ENCODE measurements at places on chromosomes 1 and 21. TPM values are rescaled to one million over a fixed set of nuclear protein-coding genes. Genes with fewer than 3 reads are reported as not detected.
A peak's percentile ranks its signal among the peaks of the same experiment; 100 is the strongest.

Gene BMP8B
- total RNA-seq = 0.99 TPM

Gene TMEM125
- not detected for total RNA-seq

Gene GPR25
- total RNA-seq = 7.7 TPM

Gene PLA2G2A
- total RNA-seq = not detected

Gene KRTAP22-1
- not detected for total RNA-seq

Gene RXRG
- not detected for total RNA-seq

Gene CD1E
- not detected for total RNA-seq

Gene FCRL1
- total RNA-seq = not detected

Gene LENEP
- 3.1 TPM for total RNA-seq

Gene EPHB2
- 0.36 TPM for total RNA-seq

Gene AMY1C
- not detected for total RNA-seq

- DNase-seq = no peak
Observed at GRCh38 chr1:231827337-231828105, 200.9 kb downstream of the DISC1 start.

GRCh38 chr21:41929248-41929647 lies 24.6 kb downstream of the C2CD2 start:
- DNase-seq = no peak

DNA sequence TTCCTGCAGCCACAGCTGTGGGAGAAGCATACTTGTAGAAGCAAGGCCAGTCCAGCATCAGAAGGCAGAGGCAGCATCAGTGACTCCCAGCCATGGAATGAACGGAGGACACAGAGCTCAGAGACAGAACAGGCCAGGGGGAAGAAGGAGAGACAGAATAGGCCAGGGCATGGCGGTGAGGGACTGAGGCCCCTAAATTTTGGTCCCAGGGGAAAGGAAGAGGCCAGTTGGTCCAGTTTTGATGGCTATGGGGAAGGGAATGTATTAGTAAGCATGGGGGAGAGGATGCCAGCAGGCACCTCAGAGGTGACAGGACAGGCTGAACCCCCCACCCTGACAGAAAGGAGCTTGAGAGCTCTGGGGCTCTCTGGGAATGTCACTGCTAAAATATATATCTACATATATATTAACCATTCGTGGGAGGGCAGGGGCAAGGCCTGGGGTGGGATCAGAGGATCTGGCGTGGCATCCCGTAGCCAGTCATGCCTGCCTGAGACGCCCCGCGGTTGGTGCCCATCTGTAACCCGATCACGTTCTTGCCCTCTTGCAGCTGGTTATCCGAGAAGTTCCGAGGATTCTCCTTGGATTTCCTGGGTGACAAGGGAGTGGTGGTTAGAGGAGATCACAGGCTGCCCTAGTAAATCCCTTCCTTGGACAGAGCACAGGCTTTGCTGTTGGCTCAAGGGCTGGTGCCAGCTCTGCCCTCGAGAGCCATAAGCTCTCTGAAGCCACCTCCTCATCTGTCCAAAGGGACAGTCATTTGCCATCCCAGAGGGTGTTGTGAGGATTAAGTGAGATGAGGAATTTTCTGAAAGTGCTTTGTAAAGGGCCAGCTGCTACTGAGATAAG lies 6.7 kb downstream of the TAGLN2 start:
- no peak for DNase-seq

- DNase-seq = no peak
Observed at GRCh38 chr1:117174851-117175250, 35.9 kb downstream of the VTCN1 start.

- DNase-seq = no peak
Observed at GRCh38 chr1:147246044-147246690, 3.7 kb downstream of the CHD1L start.

DNA sequence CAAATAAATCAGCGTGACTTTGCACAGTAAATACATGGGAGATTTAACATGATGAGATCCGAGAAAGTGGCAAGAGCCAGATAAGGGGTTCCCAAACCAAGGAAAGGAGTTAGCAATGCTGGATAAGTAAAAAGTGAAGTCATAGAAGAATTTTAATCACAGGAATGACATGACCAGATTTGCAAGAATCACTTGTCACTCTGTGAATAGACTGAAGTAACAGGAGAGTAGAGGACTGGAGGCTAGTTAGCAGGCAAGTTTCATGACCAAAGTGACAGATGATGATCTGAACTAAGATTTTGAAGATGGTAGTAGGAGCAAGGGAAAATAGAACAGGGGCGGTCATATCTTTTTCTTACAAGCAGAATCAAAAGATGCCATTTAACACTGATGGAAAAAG lies 8.4 kb downstream of the CFH start:
- no peak for DNase-seq

DNA sequence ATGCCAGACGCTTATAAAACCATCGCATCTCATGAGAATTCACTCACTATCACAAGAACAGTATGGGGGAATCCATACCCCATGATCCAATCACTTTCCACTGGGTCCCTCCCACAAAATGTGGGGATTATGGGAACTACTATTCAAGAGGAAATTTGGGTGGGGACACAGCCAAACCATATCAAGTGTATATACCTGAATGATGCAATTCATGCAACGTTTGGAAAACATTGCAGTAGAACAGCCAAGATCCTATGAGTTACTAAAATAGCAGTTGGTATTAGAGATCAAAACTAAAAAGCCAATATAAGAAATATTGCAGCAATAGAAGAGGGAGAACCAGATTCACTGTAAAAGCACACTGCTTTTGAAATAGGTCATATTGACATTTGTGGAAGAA lies 1543.9 kb upstream of the B3GALT2 start:
- no peak for DNase-seq

DNA sequence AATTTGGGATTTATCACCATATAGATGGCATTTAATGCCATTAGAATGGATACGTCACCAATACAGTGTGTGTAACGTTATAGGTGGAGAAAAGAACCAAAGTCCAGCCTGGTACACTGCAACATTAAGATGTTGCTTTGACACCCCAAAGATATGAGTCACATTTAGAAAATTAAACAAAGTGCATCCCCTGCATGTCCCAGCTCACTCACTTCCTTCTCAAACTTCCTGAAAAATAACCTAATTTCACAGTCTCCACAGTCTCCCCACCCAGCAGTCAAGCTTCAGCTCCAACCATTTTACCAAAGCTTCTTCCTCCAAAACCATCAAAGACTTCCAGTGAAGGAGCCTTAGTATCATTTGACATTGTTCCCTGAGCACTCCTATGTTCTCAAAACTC lies 111.9 kb downstream of the OMA1 start:
- no peak for DNase-seq

DNA sequence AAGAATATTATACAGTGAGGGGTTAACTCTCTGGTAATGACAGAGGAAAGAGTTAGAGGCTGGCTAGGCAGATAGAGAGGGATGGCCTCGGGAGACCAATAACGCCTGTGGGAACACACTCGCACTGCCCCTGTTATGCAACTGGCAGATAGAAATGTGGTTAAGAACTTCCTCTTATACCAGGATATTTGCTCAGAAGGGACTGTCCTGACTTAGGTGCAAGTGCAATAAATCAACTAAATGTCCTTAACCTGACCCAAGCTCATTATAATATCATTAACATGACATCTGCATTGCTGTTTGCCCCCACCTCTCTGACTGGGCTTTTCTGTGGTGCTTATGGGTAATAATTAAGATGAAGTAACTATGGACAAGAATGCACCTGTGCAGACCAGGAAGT lies 1518.0 kb downstream of the NCAM2 start:
- DNase-seq = no peak

GRCh38 chr1:170874671-170875070 lies 60.7 kb upstream of the MROH9 start:
- DNase-seq = no peak

GRCh38 chr1:162538815-162539431 lies 22.6 kb upstream of the UAP1 start:
- no peak for DNase-seq

GRCh38 chr1:2323451-2323974 lies 67.8 kb downstream of the MORN1 start:
- DNase-seq = no peak

DNA sequence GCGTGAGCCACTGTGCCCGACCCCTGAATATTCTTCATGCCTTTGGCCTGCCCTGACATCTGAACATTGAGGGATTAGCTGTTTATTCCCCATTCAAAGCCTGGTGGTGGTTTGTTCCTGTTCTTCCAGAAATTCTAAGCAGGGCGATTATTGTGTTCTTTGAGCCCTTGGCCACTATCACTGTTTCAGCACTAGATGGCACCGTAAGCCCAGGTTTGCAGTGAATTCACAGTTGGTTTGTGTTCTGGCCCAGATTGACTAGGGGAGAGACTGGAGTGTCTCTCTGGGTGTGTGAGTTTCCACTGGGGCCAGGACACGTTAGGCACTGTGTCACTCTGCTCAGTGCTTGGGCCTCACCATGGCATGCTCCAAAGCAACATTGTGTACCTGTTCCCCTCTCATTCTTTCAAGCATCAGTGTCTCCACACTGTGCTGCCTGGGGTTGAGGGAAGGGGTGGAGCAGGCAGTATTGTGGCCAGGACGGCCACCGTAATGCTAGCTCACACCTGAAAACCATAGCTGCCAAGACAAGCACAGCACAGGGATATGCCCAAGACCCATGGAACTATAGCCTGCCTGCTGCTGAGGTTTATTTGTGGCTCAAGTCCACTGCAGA lies 52.7 kb downstream of the PKN2 start:
- no peak for DNase-seq

- DNase-seq = no peak
Observed at GRCh38 chr1:176603696-176604095, 140.7 kb downstream of the PAPPA2 start.

DNA sequence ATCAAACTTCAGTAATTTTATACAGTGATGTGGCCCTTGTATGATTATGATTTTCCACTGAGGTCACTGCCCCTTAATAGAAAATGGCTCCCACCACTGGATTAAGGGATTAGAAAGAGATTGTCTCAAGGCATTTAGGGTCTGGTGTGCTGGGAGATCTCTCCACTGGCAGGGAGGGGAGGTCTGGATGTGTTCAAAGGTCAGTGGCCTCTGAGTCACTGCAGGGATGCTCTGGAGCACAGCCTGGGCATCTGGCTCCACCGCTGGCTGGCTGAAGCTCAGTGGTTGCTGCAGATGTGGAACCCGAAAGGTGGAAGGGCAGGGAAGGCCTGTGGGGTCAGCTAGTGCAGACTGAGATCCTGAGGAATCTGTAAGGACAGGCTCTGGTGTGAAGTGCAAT lies 18.3 kb upstream of the CHI3L1 start:
- DNase-seq = no peak

GRCh38 chr1:195202241-195202640 lies 1406.0 kb downstream of the KCNT2 start:
- DNase-seq = no peak

DNA sequence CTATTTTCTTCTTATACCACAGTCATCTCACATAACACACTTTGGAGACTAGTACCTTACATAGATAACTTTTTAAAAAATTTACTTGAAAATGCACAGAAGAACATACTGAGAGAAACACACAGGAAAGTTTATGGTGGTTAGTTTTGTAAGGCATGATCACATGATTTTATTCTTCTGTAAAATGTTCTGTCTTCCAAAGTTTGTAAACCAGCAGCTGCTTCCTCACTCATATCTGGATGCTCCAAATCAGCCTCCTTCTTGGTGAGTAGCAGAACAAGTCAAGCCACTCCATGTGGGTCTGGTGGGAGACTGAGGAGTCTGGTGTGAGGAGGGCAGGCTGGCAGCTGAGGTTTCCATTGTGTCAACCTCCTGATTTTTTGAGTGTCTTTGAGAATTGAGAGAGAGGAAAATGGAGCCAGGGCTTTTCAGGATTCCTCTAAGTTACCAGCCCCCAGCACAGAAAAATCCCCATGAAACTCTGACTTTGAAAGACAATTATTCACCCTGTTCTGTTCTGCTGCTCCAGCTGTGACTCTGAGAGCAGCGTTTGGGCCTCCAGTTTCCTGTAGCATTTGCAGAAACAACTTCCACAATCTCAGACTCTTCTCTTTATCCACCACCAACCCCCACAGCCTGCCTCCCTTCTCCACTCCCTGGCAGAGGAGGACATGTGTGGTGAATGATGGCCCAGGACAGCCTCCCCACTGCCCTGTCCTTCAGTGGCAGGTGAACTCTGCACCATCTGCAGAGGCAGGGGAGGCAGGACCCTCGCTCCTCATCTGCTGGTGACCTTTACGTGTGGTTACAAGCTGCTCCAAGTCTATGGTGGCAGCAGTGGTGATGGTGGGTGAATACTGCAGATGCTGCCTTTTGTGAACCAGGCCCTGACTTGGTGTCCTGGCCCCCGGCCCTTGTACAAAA lies 82.3 kb downstream of the FCRL5 start:
- DNase-seq = no peak

GRCh38 chr1:12572522-12572921 lies 45.5 kb downstream of the DHRS3 start:
- no peak for DNase-seq

DNA sequence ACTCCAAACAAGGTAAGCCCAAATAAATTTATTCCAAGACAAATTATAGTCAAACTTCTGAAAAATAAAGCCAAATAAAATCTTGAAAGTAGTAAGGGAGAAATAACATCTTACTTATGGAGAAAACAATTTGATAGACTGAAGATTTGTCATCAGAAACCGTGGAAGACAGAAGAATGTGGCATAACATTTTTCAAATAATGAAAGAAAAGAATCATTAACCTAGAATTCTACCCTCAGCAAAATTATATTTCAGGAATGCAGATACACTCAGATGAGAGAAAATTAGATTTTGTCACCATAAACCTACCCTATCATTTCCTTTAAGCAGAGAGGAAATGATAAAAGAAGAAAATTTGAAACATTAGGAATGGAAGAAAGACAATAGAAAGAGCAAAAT lies 27.3 kb upstream of the PADI1 start:
- DNase-seq = no peak

GRCh38 chr1:93434088-93434487 lies 13.8 kb upstream of the FNBP1L start:
- peak; percentile 28 for DNase-seq

DNA sequence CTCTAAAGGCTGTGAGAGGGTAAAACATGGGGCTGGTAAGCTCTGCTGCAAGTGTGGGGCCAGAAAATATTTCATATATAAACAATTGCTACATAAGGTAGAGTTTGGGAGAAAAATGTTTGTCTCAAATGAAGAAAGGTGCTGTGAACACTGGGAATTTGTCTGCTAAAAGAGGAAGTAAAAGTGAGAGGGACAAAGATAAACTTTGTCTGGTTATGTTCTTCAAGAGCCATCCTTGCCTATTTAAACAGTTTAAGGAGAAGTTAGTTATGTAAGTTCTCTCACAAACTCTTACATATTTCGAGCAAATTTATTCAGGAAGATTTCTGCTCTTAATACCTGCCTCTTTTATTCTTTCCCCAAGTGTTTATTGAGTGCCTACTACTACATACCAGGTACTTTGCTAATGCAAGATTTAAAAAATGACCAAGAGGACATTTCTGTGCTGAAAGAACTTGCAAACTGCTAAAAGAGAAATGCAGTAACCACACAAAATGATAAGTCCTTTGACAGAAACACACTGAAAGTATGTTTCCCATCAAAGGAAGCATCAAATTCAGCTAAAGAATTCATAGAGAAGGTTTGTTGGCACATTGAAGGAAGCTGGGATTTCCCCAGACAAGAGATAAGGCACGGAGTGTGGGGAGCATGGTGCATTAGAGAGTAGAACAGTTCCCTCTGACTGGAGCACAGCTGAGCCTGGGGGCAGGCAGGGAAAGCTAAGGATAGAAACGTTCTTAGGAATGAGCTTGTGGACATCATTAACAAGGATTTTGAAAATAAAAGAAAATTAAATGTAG lies 549.1 kb downstream of the PTBP2 start:
- DNase-seq = no peak
